ENCODE measurements at places on chromosomes 5 and 9. TPM values are rescaled to one million over a fixed set of nuclear protein-coding genes. Genes with fewer than 3 reads are reported as not detected.

- no peak for DNase-seq
Measured at GRCh38 chr5:112374356-112374755, 44.7 kb downstream of the EPB41L4A start.

DNA sequence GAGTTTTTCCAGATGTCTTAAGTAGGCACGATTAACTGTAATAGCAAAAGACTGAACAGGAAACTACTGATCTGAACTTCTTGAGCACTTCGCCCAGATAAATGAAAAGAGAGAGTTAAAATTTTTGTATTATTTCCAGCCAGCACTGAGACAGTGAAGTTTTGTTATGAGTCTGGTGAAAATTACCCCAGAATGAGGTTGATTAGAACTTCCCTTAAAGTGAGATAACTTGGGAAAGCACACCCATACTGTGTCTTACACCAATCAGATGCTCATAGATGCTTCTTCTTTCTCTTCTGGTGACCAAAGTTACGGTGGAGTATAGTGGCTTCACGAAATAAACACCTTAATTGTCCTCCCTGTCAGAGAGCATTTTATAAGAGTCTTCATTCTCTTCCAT is 131.8 kb upstream of the SLC12A2 start:
- no peak for DNase-seq

- DNase-seq, result no peak
Measured at GRCh38 chr5:121378559-121379359, 472.9 kb upstream of the FTMT start.

BARHL1 gene
- total RNA-seq, result not detected

- DNase-seq, result no peak
Measured at GRCh38 chr5:164359260-164360255, 854.1 kb downstream of the MAT2B start.

DNA sequence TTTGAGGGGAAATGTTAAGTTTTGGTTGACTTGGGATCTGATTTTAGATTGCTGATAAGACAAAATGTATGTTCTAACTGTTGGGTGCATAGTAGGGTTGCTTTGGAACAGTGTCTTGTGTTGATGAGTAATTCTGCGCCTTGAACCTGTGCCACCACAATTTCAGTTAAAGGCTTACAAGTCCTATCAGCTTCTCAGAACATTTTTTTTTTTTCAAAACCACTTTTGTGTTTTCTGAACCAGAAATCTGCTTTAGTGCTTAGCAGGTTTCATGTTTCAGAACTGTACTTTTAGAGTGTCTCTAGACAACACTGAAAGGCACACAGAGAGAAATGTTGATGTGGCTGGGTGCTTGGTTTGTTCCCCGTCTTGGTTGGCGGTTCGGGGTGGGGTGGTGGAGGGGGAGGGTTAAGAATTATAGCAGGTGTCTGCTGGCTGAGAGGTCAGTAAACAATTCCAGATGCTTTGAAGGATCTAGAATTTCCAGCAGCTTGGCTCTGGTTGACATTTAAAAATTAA is 84.6 kb downstream of the ANKRD55 start:
- no peak for DNase-seq

DNA sequence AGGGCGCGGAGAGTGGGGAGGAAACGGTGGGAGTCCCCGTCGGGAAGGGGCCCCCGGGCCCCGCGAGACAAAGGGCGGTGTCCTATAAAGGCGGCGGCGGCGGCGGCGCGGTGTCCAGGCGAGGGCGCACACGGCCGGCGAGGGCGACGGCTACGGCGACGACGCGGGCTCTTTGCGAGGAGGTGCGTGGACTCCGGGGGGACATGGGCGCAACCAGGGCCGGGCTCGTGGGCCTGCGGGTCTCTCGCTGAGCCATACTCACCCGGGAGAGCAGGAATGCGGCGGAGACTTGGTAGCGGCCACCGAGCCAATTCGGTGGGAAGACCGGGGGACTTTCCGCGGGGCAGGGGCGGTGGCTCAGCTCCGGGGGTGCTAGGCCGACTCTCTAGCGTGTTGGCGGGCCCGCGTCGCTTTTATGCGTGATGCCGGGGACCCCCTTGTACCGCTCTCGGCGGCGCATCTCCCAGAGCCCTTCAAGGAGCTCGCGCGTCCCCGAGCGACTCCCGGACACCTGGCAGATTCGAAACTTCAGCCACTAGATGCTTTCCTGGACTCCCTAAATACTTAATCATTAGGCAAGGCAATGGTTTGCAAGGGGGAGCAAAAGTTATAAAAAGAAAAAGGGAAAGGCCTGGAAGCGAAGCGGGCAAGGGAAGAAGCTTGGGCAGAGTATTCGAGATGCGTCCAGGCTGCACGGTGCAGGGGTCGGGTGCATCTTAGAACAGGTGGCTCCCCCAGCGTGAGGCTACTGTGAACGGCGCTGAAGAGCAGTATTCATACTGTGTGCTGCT is 5.9 kb upstream of the TAL2 start:
- peak; percentile 51 for DNase-seq

DNA sequence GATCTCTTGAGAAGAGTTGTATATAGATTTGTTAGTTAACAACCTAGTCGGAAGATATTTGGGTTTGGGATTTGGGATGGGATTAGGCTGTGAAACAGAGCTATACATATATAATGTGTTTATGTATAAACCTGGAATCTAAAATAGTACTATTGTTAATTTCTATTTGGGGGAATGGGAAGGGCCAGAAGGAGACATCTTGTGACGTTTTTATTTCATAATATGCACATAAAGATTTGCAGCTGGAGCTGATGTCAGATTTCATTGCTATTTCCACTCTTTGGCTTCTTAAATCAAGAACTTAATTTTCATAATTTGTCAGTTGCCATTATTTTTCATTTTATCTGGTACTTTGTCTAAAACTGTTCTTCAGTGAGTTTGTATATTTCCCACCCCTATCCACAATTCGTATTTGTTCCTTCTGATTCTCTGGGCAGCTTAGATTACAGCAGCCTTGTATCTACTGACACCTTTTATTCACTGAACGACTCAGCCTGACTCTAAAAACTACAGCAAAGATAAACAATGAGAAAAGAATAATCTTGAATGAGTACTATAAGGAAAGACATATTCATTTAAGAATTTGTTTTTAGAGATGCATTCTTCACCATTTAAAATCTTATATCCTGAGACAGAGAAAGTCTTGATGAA is 86.9 kb downstream of the YTHDC2 start:
- DNase-seq, result no peak

GRCh38 chr9:93612796-93613154 is 36.4 kb downstream of the PHF2 start:
- no peak for DNase-seq

- DNase-seq, result peak; percentile 12
Measured at GRCh38 chr9:100700689-100701318, 122.9 kb downstream of the CAVIN4 start.

GRCh38 chr5:125370461-125371205 is 624.2 kb upstream of the ZNF608 start:
- no peak for DNase-seq

- no peak for DNase-seq
Measured at GRCh38 chr5:3615217-3615616, 19.6 kb downstream of the IRX1 start.

GRCh38 chr9:115209601-115210306 is 91.8 kb upstream of the TNC start:
- DNase-seq, result no peak

DNA sequence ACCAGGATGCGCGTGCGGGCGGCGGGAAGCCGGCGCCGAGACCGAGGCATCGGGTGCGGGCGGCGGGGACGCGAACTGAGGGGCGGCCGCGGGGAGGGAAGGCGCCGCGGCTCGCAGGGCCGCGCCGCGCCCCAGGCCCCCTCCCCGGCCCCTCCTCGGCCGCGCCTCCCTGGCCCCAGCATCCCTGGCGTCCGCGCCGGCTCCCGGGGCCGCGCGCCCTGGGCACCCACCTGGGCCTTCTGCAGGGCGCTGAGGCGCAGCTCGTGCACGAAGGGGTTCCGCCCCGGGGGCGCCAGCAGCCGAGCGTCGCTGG is 324 bp downstream of the LPCAT1 start:
- no peak for DNase-seq

CFAP157 gene
- total RNA-seq, result not detected

GRCh38 chr9:120863833-120864232 is 13.2 kb downstream of the PHF19 start:
- no peak for DNase-seq

GRCh38 chr5:142342128-142342981 is 17.5 kb upstream of the SPRY4 start:
- no peak for DNase-seq

CKMT2 gene
- 1.1 TPM for total RNA-seq

ENTPD2 gene
- 26.8 TPM for total RNA-seq

NIPAL4 gene
- total RNA-seq, result not detected

LMX1B gene
- total RNA-seq, result 0.14 TPM

- no peak for DNase-seq
Measured at GRCh38 chr9:35731415-35732184, 395 bp downstream of the TLN1 start.

CCDC152 gene
- 0.12 TPM for total RNA-seq

- DNase-seq, result no peak
Measured at GRCh38 chr5:4514067-4514648, 626.0 kb upstream of the ADAMTS16 start.

WDR38 gene
- total RNA-seq, result not detected

DNA sequence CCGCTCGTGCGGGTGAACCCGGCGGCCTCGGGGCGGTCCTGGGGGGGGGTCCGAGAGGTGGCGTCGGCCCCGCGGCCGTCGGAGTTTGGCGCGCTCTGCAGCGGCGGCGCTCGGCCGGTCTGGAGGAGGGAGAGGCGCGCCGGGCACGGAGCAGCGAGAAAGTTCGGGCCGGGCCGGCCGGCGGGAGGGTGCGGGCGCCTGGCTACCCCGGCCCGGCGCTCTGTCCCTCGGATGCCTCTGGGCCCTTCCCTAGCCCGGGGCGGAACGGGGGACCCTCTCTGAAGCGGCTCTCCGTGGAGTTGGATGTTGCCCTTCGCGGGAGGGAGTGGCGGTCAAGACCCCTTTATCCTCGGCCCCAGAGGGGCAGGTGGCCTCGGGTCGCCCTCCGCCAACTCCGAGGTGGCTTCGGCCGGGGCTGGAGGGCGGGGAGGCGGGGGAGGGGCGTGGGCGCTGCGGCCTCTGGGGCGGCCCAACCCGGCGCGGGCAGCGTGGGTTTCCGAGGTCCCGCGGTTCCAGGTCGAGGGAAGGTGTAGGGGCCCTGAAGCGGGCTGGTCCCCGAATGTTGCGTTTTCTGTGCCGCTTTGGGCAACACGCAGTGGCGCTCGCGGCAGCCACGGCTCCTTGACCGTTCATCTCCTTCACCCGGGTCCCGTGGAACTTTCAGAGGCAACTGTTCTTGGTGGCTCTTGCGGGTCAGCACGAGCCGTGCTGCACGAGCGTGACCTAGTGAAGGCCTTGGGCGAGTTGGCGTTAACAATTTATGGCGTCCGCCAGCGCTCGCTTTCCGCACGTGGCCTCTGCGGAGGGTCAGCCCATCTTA is 290.5 kb downstream of the DOCK8 start:
- peak; percentile 67 for DNase-seq

NDST1 gene
- 66.5 TPM for total RNA-seq

DNA sequence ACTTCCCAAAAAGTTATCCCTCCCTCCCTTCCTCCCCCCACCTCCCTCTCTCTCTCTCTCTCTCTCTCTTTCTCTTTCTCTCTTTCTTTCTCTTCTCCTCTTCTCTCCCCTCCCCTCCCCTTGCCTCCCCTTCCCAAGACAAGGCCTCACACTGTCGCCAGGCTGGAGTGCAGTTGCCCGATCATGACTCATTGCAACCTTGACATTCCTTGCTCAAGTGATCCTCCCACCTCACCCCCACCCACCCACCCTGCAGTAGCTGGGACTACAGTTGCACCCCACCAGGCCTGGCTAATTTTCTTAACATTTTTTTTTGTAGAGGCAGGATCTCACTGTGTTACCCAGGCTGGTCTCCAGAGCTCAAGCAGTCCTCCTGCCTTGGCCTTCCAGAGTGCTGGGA is 32.8 kb downstream of the VPS13A start:
- no peak for DNase-seq

OTULIN gene
- total RNA-seq, result 29.5 TPM

TCF7 gene
- 1.9 TPM for total RNA-seq

DNA sequence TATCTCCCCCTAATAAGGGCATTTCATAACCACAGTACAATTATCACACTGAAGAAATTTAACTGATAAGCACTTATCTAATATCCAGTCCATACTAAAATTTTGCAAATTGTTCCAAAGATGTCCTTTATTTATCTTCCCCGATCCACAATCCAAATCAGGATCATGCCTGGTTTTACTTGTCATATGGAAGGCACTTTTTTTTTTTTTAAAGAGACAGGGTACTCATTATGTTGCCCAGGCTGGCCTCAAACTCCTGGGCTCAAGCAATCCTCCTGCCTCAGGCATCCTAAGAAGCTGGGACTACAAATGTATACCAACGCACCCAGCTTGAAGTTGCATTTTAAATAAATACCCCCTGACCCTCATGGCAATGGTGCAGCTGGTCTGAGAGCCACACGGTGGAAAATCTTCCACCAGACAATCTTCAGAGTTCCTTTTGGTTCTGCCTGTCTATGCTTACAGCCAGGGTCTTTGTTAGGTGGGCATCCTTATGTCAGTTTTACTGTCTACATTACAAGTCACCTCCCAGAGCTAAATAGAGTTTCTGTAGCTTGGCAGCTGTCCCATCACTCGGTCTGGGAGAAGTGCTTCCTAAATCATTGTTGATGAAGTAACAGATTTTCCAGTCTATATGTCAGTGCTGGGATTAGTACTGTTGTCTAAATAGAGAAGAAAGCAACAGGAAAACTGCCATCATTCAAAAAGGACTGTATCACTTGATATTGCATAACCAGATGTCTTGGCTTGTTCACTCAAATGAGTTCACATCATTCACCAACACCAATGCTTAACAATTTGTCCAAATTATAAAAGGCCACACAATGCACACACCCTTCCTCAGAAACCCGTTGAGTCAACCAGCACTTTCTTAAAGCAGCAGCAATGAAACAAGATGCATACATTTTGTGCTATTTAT is 26.4 kb downstream of the PTPN3 start:
- DNase-seq, result no peak

CAMK2A gene
- total RNA-seq, result 3.0 TPM

- DNase-seq, result no peak
Measured at GRCh38 chr9:106637486-106637885, 225.5 kb upstream of the ZNF462 start.

- no peak for DNase-seq
Measured at GRCh38 chr5:73205305-73205704, 32.3 kb downstream of the TMEM174 start.

DNA sequence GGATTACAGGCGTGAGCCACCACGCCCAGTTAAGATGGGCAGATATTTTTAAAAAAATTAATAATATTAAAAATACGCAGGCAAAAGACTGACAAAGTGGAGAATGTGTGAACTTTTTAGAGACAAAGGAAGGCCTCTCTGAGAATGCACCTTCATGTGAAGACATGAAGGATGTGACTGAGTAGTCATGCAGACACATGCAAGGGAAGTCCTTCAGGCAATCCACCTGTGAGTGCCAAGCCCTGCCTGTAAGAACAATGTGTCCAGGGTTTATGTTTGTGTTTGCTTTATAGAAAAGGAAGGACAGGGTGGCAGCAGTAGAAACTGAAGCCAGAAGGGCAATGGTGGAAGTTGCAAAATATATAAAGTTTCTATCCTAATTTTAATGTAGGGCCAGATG is 169.2 kb downstream of the EDIL3 start:
- DNase-seq, result no peak

DMRTA1 gene
- 1.0 TPM for total RNA-seq

Data from mucosa of descending colon (tissue), 3 donors.